ENCODE measurements at places on chromosomes 3 and 15.

GRCh38 chr3:179743913-179744312 lies 91.1 kb downstream of the USP13 start:
- no peak for DNase-seq

DNA sequence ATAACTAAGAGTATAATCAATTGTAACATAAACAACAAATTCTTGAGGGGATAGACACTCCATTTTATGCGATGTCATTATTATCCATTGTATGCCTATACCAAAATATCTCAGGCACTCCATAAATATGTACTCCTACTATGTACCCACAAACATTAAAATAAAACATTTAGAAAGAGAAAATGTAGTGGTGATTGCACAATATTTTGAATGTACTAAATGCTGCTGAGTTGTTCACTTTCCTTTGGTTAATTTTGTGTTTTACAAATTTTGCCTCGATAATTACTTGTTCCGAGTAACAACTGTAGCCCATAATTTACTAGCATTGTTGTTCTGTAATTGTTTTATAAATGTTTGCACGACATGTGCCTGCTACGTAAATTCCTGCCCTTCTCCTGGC lies 131.3 kb downstream of the DCLK3 start:
- no peak for DNase-seq

- DNase-seq = peak; percentile 64
Measured at GRCh38 chr3:30199096-30199759, 407.2 kb upstream of the TGFBR2 start.

GRCh38 chr3:32121137-32121536 lies 14.7 kb downstream of the GPD1L start:
- no peak for DNase-seq

GRCh38 chr15:90029024-90029423 lies 27.9 kb downstream of the ZNF710 start:
- DNase-seq = no peak

- DNase-seq = peak; percentile 65
Measured at GRCh38 chr3:59839283-59839682, 789.5 kb upstream of the CFAP20DC start.

- DNase-seq = peak; percentile 25
Measured at GRCh38 chr3:18047052-18047451, 304.6 kb upstream of the TBC1D5 start.

DNA sequence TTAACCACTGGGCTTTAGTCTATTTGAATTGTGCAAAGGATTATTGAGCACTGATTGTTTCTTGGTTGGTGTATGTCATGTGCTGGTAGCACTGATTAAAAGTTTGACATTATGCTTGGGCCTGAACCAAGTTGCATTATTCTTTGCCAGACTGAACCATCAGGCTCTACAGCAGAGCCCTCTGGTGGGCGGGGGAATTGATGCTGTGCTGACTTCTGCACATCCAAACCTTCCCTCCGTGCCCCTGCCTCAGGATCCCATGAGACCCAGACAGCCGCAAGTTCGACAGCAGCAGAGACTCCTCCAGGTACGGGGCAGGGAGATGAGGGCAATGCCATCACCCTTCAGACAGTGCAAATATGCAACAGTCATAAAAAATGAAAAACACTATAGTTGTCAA lies 28.4 kb upstream of the P2RY12 start:
- DNase-seq = no peak
